ENCODE measurements at places on chromosomes 3 and 15.

DNA sequence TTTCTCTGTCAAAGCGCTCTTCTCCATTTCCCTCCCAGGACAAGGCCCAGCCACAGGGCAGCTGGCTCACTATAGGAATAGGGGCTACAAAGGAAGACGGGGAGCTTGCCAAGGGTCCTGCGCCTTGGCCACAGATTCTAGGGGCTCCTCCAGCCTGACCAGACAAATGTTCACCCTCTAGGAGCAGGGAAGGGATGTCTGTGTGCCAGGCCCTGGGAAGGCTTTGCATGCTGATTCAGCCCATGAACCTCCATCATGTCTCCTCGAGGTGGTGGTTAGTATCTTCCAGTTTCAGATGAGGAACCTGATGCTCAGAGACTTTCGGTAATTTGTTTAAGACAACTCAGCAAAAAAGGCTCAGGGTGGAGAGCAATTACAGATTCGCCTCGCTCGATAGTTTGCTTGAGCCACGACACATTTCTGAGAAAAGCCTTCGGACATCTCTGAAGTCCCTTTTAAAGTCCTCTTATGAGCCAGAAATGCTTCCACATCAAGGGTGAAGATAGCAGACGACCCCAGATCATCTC lies 110.0 kb downstream of the XXYLT1 start:
- no peak overlapping the region for H3K27ac ChIP-seq
- DNase-seq = no peak

GRCh38 chr3:50830451-50830850 lies 155.7 kb downstream of the DOCK3 start:
- H3K36me3 ChIP-seq = no peaks in the 10 kb centered on the region
- H3K27ac ChIP-seq = no peak overlapping the region
- no peaks in the 10 kb centered on the region for H3K27me3 ChIP-seq
- no peak overlapping the region for H3K4me3 ChIP-seq
- no peaks in the 10 kb centered on the region for H3K4me1 ChIP-seq
- no peak for DNase-seq

DNA sequence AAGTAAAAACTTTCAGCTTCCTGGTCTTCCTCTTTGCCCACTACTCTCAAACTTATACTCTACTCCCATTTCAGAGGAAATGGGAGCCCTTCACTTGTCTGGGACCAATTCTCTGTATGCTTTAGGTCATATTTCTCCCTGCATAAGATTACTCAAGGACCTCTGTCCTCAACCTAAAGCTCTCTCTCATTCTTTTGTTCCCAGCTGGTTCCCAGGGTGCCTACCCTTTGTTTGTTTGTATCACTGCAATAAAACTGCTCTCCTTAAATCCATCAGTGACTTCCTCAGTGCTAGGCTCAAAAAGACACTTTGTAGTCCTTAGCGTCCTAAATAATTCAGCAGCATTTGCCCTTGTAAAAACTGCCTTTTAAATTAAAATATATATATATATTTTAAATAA lies 2.9 kb downstream of the NGRN start:
- peaks cover 31% of the 10 kb centered on the region for H3K4me1 ChIP-seq
- peaks cover 36% of the 10 kb centered on the region for H3K36me3 ChIP-seq
- peak overlapping the region; percentile 39 for H3K27ac ChIP-seq
- peak overlapping the region; percentile 81 for H3K4me3 ChIP-seq

DNA sequence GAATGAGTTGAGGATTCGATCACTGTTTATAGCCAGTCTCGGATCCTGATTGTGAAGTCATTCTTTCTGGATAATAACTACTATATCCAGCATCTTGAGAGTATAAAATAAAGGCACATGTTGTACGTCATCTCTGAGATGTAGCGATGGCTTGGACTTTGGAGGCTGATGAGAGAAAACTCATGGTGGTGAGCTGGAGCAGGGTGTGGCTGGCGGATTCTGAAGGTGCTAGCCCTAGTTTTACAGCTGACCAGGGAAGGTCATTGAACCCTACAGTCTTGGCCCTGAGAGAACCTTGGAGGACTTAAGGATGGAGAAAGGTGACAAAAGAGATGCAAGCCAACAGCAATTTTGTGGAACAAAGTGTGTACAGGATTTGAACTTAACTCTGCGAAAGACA lies 153.8 kb downstream of the IGF1R start:
- no peaks in the 10 kb centered on the region for H3K27me3 ChIP-seq
- H3K4me1 ChIP-seq = peaks cover 79% of the 10 kb centered on the region
- H3K27ac ChIP-seq = no peak overlapping the region
- H3K4me3 ChIP-seq = no peak overlapping the region

- no peaks in the 10 kb centered on the region for H3K27me3 ChIP-seq
- H3K4me1 ChIP-seq = peaks cover 16% of the 10 kb centered on the region
- no peak overlapping the region for H3K4me3 ChIP-seq
- no peak for DNase-seq
- no peaks in the 10 kb centered on the region for H3K36me3 ChIP-seq
- peak overlapping the region; percentile 42 for H3K27ac ChIP-seq
Observed at GRCh38 chr3:5022966-5023776, 43.9 kb downstream of the BHLHE40 start.

- no peak overlapping the region for H3K4me3 ChIP-seq
- DNase-seq = no peak
- H3K27ac ChIP-seq = no peak overlapping the region
Observed at GRCh38 chr15:50813089-50813488, 47.6 kb upstream of the SPPL2A start.
